ENCODE measurements at places on chromosomes 1 and 21.

- no peak for DNase-seq
Measured at GRCh38 chr1:115409094-115410015, 71.3 kb upstream of the NGF start.

GRCh38 chr1:180260541-180260940 lies 30.5 kb downstream of the LHX4 start:
- DNase-seq = no peak

DNA sequence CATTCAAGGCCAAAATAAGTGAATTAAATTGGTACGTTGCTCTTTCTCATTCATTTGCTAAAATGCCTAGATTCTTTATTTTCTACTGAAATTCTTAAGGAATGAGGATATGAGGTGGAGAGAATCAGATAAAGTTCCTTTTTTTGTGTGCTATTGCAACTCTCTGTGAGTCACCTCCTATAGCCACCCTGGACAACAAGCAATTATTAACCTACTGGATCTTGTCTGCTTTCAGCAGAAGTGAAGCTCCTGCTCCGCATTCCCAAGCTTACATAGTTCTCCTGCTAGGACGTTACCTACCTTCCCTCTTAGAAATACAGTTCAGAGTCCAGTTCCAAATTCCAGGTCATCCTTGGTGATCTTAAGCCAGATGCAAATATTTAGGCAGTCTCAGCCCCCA lies 4.8 kb upstream of the KCNJ6 start:
- no peak for DNase-seq

- DNase-seq = no peak
Measured at GRCh38 chr1:198102454-198102827, 54.4 kb upstream of the NEK7 start.

DNA sequence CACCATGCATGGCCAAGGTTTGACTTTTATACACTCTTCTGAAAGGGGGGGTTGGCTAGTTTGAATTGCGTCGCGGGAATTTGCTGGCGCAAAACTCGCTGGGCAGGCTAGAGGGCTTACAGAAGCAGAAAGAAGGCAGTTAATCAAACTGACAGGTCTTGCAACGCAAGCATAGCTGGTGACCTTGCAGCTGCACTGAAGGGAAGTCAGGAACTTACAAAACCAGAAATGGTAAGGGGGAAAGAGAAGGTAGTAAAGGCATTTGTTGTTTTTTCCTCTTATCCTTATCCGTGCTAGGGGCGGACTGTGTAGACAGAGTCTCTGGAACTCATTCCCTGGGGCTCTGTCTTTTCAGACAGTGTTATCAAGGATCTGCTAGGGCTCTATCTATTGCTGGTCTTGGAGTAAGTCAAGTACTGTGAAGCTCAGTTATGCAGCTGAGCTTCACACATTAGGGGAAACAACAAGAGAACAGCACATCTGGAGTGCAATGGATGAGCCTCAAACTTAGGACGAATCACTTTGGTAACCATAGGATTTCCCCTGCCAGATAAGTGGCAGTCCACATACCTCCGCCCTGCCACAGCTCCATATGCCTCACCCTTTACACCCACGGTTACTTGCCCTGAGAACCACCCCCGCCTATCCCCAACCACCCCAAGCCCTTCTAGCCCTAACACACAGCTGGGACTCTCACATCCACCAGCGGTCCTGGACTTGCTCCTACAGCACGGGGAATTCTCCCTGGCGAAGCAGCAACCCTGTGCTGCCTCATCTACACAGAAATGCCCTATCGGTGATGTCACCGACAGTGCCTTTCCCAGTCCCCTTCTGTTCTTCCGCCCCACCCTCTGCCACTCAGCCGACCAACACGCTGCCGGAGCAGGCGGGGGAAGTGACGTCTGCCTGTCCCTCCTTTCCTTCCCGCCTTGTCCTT lies 251.4 kb downstream of the FAM72C start:
- DNase-seq = no peak

- no peak for DNase-seq
Measured at GRCh38 chr21:29721964-29722363, 217.8 kb downstream of the GRIK1 start.

- DNase-seq = no peak
Measured at GRCh38 chr1:159914252-159915018, 10.9 kb downstream of the TAGLN2 start.

- DNase-seq = no peak
Measured at GRCh38 chr1:229567109-229567868, 8.8 kb upstream of the ABCB10 start.

- DNase-seq = no peak
Measured at GRCh38 chr1:202061055-202061454, 50.7 kb downstream of the ELF3 start.

DNA sequence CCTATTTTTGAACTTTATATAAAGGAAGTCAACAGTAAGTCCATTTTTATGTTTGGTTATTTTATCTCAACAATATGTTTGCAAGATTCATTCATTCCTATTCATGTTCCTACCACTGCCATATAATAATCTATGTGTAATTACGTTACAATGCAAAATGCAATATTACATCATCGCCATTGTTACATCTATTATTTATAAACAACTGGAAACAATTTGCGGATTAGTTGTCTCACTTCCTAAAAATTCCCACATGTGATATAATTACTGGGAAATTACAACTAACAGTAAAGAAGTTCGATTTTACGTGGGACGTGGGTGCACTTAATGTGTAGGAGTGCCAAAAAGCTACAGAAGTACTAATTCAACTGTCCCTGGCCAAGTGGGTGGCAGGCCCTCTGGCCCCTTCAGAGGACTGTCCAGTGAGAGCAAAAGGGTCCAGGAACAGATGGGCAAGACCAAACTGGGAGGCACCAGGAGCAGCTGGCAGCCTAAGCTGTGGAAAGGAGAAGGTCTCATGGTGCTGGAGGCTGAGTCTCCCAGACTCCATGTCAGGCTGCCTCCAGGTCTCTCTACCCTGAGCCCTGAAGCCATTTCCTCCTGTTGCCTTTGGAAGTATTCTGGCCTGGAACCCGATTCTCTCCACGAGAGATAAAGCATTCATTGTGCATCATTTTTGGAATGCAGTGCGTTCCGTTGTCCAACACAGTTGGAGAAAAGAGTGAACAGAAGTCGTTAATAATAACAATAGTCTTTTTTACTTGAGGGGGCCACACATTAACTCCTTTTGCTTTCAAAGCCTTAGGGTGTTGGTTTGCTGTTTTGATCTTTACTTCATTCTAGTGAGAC lies 42.9 kb downstream of the TNNT2 start:
- no peak for DNase-seq

GRCh38 chr1:220353229-220354012 lies 81.2 kb upstream of the RAB3GAP2 start:
- no peak for DNase-seq

GRCh38 chr21:33470701-33471100 lies 9.1 kb downstream of the TMEM50B start:
- no peak for DNase-seq

DNA sequence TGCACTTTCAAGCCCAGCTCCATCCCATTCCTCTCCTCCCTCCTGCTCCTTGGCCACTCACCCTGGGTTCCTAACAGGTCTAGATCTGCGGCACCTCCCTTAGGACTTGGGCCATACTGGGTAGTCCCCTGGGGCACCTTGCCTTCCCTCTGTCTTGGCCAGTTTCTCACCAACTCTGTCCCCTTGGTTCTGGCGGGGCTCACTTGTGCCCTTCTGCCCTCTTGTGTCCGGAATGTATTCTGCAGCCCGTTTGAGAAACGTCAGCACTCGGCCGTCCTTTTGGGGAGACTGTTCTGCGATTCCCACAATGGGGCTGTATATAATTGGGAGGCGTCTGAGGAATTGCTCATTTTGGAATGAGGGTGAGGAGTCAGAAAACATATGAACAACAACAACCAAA lies 162.4 kb downstream of the ZSCAN20 start:
- peak; percentile 62 for DNase-seq

GRCh38 chr1:184870319-184870718 lies 104.0 kb downstream of the NIBAN1 start:
- no peak for DNase-seq

DNA sequence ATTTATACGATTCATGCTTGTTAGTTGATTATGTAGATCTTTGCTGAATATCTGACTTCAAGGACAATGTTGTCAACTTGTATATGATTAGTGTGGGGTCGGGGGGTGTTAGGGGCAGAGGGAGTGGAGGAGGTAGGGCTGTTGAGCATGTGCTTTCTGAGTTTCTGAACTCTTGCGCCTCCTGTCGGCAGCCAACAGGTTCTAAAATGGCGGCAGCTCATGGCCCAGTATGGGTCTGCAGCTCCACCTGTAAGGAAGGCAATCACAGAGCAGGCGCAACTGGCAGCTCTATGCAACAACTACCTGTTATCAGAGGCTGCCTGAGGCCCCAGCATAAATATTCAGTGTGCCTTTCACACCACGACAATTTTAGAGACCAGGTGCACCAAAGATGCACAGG lies 205.8 kb upstream of the PLXNA2 start:
- DNase-seq = no peak

DNA sequence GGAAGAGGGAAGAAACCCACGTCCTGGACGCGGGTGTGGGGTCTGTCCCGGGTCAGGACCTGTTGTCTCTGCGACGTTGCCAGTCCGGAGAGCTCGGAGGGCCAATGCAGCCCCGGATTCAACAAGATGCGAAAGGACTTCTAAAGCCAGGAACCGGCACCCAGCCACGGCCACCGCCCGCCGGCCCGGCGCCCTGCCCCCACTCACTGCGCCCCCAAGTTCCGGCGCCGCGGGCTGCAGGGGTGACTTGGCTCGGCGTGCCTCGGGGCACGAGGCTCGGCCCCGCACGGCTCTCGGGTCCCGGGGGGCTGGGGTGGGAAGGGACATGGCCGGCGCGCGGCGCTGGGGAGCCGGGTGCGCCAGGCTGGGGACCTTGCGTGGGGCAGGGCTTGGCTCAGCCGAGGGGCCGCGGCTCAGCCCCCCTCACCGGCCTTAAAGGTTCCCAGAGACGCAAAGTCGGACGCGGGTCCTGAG lies 51.8 kb upstream of the H6PD start:
- DNase-seq = peak; percentile 69

DNA sequence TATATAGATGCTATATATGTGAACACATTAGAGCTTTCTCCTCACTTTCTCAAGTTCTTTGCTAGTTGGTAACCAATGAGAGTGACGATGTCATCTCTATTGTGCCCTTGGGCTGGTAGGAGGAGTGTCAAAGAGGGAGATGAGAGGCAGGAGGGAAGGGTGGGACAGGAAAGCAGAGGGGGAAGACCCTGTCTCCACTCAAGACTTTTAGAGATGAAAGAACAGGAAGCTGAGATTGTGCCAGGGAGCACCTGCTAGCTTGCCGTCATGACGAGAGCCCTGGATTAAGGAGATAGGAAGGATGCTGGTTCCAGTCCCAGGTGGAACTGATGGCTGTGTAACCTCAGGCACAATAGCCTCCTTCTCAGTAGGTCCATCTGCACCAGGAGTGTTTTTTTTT lies 16.7 kb downstream of the CNR2 start:
- no peak for DNase-seq

DNA sequence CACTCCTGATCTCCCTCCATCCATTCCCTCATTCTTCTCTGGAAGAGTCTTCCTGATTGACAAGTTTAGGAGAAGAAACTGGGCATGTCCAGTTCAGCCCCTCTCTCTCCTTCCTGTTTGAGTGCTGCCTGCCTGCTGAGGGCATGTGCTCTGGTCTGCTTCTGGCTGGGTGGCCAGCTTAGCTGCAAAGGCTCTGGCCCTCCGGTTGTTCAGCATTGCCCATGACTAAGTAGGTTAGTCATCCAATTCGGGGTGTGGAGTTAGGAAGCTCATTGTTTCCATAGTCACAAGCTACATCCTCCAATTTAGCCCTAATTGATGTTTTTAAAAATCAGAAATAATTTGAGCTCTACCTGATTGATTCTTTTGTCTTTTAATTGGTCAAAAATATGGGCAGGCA lies 25.6 kb upstream of the PLA2G2E start:
- DNase-seq = no peak

DNA sequence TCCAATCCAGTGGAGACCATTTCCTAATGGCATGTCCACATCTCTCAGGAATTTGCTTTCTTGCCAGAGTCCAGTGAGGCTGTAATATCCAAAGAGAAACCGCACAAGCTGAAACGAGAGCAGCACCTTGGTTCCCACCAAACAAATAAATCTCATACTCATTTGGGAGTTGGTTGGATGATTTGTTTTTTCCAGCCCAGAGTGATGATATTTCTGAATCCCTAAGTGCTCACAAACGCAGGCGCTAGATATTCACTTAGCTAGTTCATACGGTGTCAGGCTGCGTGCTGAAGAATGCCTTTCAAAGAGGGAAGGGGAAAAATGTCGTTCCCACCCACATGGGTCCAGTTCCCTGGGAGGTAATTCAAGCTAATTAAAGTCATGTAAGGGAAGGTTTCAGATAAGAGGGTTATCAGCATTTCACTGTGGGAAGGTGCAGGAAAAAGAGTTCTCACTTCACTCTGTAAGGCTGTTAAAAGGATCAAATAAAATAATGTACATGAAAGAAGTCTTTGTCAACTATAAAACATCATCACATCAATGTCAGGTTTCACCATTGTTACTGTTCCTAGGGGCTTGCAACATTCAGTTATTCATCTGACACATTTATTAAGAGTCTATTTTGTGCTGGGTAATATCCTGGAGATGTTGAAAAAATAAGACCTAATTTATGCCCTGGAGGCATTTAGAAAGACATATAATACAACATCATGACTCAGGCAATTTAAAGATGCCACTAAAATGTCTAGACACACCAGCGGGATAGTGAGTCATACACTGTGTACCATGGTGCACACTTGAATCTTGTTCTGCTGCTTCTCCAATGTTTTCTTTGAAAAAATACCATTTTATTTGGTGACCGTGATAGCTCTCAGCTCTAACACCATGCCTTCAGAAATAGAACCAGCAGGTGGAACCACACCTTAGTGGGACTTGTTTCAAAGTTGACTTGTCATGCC lies 19.3 kb downstream of the DPT start:
- no peak for DNase-seq

- DNase-seq = no peak
Measured at GRCh38 chr1:5455056-5455455, 537.2 kb downstream of the NPHP4 start.

- DNase-seq = no peak
Measured at GRCh38 chr1:40394491-40395172, 21.1 kb downstream of the SMAP2 start.

DNA sequence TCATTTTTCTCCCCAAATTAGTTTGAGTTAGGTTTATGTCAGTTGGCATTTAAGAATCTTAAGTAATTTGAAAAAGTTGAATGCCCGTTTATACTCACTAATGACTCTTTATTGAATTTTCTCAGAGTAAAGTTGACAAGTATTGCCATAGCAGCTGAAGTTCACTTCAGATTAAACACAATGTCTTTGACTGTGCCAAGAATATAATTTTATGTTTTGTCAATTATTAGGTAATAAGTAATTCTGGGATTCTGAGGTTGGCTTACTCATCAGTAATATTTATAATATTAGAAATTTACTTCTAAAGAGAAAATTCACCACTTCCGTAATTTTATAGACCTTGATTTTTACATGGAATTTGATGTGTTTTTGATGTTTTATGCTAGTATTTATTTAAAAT lies 369.3 kb upstream of the TMPRSS15 start:
- no peak for DNase-seq

DNA sequence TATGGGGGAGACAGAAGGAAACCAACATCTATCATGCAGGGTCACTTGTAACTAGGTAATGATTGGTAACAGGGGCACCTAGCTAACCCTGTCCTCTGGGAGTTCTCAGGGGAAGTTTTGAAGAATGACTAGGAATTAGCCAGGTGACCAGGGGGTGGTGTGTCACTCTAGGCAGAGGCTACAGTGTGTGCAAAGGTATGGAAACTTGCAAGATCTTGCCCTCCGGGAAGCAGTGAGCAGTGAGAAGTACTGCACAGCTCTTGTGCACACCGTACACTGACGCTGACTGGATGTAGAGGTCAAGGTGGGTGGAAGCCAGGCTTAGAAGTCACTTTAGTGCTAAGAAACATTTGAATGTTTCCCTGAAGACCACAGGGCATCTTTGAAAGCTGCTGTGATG lies 62.9 kb upstream of the LMO4 start:
- DNase-seq = no peak

Data from D341Med (cell line).